ENCODE measurements at places on chromosomes 3 and 15.

DNA sequence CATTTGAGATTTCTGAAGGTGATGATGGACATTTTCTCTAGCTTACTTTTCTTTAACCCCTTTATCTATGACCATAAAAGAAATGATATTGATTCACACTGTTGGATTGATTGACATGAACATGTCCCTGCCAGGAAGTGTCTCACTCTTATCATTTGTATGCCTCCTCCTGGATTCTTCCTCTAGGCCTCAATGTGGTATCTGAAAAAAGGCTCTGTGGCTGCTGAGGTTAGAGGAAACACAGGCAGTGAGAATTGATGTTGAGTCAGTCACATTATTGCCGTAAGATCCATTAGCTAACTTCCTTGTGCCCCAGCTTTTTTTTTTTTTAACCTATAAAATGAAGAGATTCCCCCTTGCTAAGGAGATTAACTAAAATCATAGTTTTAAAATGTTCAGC lies 8.0 kb upstream of the THRB start:
- no peak for DNase-seq

DNA sequence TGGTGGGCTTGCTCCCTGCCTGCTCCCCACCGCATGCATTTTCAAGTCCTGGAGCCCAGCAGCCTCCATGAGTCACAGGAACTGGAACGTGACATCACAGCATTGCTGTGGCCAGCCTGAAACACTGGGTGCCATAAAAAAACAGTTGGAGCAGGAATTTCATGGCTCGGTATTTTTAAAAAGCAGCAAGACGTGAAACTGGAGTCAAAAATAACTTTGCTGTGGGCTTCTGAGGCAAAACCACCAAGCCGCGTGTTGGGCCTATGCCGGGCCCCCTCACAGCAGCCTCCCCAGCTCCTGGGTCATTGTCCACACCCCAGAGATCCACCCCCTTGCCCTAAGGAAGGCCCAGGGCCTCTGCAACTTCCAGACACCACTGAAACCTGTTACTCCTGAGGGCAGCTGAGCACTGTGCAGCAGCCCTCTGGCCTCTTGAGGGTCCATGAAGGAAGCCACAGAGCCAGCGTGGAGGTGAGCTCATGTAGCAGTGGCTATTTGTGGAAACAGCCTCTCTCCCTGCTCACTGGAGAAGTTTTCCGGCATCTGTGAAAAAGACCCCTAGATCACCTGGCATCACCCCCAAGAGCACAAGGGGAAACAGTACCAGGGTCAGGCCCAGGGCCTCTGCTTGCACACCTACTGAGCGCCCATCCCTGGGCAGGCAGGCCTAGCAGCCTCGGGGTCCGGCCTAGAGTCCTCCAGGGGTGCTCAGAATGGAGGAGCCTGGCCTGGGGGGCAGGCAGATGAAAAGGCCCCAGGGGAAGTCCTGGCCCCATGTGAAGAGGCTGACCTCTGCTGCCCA lies 34.0 kb upstream of the DUSP7 start:
- DNase-seq = no peak

- DNase-seq = no peak
Measured at GRCh38 chr3:194031349-194031748, 104.6 kb upstream of the HES1 start.

- no peak for DNase-seq
Measured at GRCh38 chr3:124243177-124243859, 251.4 kb upstream of the ROPN1 start.

GRCh38 chr15:47383102-47383501 lies 334.2 kb upstream of the SEMA6D start:
- DNase-seq = no peak

- no peak for DNase-seq
Measured at GRCh38 chr3:134839990-134840389, 44.9 kb downstream of the EPHB1 start.

GRCh38 chr3:89360156-89360555 lies 252.7 kb downstream of the EPHA3 start:
- no peak for DNase-seq

DNA sequence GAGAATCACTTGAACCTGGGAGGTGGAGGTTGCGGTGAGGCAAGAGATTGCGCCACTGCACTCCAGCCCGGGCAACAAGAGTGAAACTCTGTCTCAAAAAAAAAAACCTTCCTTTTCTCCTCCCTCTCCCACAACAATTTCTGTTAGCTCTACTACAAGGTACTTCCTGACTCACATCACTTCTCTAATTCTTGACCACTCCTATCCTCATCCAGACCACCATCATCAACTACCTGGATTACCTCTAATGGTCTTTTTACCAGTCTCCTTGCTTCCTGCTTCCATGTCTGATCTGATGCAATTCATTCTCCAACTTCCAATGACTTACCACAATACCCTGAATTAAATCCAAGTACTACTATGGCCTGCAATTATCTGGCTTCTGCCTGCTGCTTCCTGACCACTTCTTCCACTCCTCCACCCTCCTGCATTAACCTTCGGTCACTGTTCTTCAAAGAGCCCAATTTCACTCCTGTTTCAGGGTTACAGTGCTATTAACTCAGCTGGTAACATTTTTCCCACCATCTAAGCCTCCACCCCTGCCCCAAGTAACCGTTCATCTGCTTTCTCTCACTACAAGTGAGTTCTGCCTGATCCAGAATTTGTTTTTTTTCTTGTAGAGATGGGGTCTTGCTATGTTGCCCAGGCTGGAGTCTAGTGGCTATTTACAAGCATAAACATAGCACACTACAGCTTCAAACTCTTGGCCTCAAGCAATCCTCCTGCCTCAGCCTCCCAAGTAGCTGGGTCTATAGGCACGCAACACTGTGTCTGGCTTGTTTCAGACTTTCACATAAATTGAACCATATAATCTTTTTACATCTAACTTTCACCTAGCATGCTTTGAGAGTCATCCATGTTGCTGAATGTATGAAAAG lies 27.8 kb downstream of the DCAF1 start:
- DNase-seq = no peak

- DNase-seq = no peak
Measured at GRCh38 chr3:134619301-134619615, 31.6 kb downstream of the KY start.
